ENCODE measurements at places on chromosomes 16 and 17.

DNA sequence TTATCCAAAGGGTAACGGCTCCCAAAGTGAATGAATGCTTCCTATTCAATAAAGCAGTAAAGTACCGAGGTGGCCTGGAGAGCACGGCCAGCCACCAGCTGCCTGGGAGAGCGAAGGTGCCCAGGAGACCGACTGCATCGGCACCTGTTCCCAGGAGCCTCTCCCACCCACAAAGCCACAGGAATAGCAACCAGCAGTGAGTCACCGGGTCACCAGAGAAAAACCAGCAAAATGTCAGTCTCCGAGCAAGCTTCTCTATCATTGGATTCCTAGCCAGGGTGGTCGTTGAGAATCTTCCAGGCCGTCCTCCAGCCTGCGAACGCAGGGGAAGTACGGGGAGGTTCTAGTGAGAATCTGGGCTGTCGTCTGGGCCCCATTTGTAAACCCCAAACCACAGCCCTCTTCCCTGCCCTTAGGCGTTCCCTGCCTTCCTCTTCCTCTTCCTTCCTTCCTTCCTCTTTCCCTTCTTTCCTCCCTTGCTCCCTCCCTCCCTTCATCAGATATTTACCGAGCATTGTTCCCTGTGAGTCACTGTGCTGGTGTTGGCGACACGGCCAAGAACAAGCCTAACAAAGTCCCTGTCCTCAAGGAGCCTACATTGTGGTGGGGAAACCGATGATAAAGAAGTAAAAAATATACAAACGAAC is 114.6 kb downstream of the SLC39A11 start:
- no peak for DNase-seq

- DNase-seq = no peak
These were observed 11.9 kb downstream of the PIEZO1 start for GRCh38 chr16:88772871-88773811.

DNA sequence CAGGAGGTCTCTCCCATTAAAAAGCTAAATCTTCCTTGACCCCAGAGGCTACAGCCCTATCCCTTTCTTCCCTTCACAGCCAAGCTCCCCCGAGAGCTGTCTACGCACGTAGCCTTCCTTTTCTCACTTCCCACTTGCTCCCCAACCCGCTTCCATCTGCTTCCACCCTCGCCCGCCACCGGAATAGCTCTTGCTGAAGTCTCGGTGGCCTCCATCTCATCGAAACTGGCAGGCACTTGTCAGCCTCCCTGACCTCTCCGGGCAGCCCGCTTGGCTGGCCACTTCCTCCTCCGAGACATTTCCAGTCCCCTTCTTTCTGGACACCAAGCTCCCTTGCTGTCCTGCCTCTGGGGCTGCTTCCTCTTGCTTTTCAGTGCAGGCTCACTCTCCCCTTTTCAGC is 10.7 kb upstream of the EPOP start:
- no peak for DNase-seq

- no peak for DNase-seq
These were observed 756 bp downstream of the KLHL11 start for GRCh38 chr17:41864498-41864835.

DNA sequence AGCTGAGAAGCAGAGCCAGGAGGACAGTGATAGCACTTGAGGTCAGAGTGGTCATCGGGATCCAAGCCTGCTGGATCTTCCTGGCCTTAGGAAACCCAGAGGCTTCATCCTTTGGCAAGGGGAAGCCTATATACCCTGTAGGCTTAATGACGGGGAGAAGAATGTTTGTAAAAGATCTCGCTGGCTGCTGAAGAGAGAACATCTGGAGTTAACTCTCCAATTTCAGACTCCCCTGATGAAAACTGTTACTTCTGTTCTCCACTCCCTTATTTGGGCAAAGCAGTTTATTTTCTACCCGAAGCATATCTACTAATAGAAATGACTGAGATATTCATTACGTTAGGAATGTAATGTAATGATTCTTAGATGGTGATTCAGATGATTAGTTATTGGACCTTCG is 487.0 kb downstream of the CDH13 start:
- DNase-seq = no peak

GRCh38 chr17:33242375-33243124 is 50.5 kb downstream of the ASIC2 start:
- DNase-seq = no peak

DNA sequence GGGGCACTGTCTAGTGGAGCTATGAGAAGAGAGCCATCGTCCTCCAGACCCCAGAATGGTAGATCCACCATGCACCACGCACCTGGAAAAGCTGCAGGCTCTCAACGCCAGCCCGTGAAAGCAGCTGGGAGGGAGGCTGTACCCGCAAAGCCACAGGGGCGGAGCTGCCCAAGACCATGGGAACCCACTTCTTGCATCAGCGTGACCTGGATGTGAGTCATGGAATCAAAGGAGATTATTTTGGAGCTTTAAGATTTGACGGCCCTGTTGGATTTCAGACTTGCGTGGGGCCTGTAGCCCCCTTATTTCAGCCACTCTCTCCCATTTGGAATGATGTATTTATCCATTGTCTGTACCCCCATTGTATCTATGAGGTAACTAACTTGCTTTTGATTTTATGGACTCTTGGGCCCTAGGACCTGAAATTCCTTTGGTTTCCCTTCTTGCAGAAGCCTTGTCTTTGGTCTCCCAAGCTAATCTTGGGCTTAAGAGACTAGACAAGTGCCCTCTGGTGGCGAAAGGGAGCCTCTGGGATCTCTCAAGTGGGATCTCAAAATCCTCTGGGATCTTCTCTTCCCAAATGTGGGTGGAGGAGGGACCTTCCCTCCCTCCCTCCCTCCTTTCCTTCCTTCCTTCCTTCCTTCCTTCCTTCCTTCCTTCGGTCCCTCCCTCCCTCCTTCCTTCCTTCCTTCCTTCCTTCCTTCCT is 58.2 kb upstream of the HAPSTR1 start:
- no peak for DNase-seq

DNA sequence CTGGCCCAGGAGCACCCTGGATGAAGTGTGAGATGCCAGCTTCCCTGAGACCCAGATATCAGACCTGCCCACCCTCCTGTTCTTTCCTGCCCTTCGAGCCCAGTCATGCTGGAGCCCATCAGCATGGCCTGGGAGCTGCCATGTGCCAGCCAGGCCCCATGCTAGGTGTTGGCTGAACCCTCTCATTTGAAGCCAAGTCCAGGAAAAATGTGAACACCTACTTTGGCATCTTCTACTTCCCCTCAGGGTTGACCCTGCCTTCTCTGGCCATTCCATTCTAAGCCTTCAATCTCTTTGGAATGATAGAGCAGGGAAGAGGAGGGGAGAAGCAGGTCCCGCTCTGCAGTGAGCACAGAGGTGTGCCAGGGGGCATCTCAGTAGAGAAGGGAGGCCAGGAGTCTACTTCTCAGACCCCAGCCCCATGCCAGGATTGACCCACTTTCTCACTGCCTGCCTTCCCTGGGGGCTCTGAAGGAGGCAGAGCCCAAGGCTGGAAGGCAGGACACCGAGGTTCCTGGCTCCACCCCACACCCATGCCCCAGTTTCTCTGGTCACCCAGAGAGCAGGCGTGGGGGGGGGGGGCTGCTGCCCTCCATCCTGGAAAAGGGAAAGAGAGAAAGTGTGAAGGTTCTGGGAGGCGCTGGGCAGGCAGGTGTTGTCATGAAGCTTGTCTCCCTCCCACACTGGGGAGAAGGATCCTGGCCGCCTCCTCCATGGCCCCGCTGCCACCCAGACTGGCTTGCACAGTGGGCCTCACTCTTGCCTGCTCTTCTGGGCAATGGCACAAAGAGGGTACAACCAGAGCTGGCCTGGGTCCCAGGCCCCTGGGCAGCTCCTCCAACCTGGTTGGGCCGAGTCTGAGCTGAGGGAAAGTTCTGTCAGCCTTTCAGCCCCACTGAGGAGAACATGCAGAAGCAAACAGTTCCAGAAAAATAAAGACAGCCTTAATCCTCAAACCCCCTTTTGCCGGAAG is 9.3 kb downstream of the HDAC5 start:
- DNase-seq = no peak

- no peak for DNase-seq
These were observed 2.9 kb upstream of the CXCL16 start for GRCh38 chr17:4742629-4743028.

GRCh38 chr17:51997723-51998122 is 160.8 kb downstream of the CA10 start:
- no peak for DNase-seq

DNA sequence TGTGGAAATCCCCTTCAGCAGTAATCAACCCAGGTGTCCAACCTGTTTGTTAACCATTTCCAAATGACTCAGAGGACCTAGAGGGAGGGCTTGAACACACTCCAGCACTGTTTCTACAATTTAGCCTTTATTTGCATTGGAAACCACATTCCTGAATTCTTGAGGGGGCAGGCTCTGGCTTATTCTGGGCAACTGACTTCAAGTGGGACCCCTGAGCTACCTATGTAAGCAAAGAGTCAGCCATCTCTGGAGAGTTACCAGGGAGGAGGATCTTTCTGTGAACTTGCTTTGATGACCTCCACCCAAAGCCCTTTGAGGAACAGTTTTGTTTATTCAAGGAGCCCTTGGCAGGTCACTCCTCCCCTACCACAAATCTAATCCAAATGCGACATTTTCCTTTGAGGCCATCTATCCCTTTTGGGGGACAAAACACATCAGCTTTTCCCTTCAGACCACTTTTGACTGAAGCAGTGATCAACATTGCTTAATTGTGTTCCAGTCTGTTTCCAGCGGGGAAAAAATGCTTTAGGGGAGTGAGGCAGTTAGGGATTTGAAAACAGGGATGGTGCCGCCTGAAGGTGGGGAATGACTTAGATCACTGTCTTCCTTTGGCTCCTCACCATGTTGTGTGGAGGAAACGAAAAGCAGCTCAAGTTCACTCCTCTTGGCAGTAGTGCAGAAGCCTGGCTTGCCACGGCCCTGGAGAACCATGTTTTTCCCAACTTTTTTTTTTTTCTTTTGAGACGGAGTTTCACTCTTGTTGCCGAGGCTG is 46.2 kb downstream of the TUBD1 start:
- no peak for DNase-seq

DNA sequence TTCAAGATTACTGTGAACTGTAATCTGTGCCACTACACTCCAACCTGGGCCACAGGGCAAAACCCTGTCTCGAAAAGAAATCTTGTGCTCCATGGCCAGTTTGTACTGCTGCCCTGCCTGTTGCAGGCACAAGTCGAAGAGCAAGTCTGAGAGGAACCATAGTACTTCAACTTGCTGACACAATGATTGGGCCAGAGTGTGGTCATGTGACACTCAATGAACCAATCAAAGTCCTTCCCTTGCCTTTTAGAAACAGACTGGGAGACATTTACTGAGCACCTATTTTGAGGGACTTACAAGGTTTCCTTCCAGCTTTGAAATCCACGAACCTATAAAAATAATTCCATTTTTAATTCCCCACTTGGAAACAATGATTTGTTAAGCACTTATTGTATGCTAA is 39.8 kb upstream of the TMC5 start:
- no peak for DNase-seq

GRCh38 chr17:80591788-80592187 is 47.1 kb downstream of the RPTOR start:
- no peak for DNase-seq

- DNase-seq = no peak
These were observed 77.4 kb downstream of the SKAP1 start for GRCh38 chr17:48352630-48353029.

DNA sequence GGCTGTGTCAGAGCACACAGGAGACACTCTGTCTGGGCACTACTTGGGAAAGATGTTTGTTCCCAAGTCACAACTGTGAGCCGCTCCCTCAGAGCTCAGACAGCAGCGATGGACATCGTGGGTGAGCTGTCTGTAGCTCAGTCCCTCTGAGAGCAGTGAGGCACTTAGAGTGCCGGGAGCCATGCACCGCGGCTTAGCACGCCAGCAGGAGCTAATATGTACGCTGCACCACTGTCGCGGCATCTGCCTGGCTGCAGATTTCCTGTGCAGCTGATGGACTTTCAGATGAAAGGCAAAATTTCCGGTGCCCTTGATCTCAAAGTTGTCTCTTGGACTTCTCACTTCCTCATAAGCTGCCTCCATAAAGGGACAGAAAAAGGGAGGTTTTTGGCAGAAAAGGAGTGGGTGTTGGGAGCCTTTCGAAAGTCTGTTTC is 92.8 kb upstream of the ZNF469 start:
- no peak for DNase-seq

DNA sequence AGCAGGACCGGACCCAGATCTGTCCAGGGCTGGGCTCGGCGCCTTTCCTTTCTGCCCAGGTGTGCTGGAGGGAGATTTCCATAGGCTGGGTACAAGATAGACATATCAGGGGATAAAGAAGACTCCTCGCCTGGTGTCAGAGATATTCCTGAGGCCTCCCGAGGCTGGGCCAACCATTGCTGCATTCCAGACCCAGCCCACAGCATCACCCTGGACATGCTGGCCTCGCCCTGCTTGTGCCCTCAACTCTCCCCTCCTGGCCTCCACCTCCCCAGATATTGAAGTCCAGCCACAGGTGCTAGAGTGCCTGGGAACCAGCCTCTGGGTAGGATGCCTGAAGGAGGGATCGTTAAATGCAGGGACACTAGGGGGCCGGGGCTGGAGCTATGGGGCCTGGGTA is 2.1 kb downstream of the CD300LG start:
- no peak for DNase-seq

DNA sequence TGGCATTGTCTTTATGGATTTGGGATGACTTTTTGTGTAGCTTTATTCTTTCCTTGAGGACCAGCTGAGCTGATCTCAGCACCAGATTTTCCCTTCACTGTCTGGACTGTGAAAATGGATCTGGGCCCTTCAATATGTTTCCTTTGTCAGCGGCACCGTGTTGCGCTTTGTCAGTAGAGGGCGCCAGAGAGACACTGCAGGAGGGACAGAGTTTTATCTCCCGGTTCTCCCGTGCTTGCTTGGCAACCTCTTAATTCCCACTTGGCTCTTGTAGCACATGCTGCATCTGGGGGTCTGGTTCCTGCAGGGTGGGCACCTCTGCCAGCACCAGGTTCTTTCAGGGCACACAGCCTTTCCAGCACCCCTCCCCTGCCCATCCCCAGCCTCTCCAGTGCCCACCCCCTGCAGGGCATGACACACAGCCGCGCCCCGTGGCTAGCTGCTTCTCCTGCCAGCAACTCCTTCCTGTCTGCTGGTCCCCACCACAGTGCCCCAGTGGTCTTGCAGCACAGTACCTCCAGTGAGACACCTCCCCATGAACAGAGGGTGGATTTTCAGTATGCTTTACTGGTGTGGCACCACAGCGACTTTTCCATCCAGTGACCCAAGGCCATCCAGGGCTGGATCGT is 19.6 kb downstream of the OR1D5 start:
- DNase-seq = no peak

GRCh38 chr17:78583091-78583490 is 5.9 kb upstream of the DNAH17 start:
- DNase-seq = no peak

- no peak for DNase-seq
These were observed 206.1 kb downstream of the CDH13 start for GRCh38 chr16:82832821-82833220.

DNA sequence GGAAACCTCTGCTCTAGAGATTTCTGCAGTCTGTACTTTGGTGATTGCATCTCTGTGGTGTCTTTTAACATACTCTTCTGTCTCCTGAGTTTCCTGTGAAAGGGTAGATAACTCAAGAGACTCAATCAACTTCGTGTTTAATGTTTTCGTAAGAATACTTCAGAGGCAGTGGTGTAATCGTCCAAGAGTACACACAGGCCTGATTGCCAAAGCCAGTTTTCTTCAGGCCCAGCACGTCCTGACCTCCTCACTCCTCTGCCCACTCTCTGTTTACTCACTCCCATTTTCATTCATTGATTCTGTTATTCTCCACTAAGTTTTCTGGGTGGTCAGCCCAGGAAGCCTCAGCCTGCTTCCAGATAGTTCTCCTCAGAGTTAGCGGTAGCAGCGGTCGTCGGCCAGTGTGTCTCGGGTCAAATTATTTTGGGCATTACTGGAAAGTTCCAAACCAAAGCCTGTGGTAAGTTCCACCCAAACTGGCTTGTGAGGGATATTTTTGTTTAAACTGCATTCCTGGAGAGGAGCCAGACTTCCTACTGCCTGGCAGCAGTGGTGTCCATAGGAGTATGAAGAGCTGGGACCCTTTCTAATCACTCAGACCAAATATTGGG is 293.2 kb downstream of the WWOX start:
- DNase-seq = no peak
